ENCODE measurements at places on chromosomes 2 and 18.

- no peak for DNase-seq
Measured at GRCh38 chr2:121873864-121874263, 118.4 kb downstream of the TSN start.

DNA sequence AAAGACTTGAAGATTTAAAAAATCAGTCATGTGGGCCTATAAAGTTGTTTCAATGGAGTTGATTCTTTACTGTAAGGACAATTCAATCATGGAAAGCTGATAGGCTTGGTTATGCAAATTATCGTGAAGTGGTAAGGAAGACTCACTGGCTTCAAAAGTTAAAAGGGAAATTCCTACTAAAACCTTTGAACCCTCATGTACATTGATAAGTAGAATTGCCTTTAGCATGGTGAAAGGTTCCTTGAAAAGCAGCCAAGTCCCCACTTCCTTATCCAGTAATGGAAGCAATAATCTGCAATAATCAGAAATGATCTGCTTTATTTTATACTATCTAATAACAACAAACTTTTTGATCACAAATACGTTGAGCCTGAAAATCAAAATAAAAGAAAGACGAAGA lies 14.4 kb upstream of the CCL20 start:
- no peak for DNase-seq

GRCh38 chr2:225764346-225764745 lies 364.8 kb downstream of the NYAP2 start:
- no peak for DNase-seq

DNA sequence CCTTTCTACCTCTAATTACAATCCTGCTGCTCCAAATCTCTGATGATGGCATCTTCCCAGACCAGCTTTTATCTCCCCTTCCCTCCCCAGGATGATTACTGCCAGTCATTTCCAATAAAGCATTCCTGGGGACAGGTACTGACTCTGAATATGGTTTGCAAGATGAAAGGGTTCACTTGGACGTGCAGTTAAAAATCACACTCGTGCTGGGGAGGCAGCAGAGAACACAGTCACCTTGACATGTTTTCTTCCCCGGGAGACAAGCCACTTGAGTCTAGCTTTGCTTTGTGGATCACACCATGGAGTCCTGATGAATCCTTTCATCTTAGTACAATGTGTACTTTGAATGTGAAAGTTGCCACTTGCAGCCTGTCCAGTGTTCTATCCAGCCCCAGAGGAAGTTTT lies 175.0 kb downstream of the ALPK2 start:
- no peak for DNase-seq

DNA sequence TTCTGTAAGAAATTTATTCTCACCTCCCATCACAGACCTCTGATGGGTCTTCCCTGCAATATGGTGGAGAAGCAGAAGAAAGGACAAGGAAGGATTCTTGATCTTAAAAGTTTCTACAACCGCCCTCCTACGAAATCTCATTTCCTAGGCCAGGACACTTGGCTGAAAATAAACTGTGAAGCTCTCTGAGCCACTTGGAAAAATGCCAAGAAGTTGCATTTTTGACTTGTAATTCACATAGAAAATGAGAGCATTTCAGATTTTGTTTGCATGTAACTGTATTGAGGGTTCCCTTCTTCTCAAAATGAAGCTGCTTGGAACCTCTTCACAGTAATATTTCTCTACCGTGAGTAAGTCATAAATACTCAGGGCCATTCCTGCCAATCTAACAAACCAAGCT lies 458.3 kb upstream of the SLC14A2 start:
- DNase-seq, result no peak

DNA sequence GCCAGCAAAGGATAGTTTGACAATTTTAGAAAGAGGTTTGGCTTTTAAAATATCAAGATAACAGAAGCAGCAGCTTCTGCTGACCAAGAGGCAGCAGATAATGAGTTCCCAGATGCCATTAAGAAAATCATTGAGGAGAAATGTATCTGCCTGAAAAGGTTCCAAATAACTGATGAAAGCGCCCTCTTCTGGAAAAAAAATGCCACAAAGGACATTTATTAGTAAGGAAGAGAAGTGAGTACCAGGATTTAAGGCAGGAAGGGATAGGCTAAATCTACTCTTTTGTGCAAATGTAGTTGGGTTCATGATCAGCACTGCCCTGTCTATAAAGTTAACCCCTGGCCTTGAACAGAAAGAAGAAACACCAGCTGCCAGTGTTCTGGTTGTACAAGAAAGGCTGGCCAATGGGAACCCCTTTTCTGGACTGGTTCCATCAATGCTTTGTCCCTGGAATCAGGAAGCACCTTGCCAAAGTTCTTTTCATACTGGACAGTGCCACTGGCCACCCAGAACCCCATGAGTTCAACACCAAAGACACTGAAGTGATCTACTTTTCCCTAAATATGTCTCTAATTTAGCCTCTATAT lies 40.6 kb downstream of the DHX57 start:
- DNase-seq, result no peak

- no peak for DNase-seq
Measured at GRCh38 chr18:36532394-36532793, 234.9 kb downstream of the FHOD3 start.

GRCh38 chr2:124884315-124884714 lies 859.2 kb downstream of the CNTNAP5 start:
- no peak for DNase-seq

DNA sequence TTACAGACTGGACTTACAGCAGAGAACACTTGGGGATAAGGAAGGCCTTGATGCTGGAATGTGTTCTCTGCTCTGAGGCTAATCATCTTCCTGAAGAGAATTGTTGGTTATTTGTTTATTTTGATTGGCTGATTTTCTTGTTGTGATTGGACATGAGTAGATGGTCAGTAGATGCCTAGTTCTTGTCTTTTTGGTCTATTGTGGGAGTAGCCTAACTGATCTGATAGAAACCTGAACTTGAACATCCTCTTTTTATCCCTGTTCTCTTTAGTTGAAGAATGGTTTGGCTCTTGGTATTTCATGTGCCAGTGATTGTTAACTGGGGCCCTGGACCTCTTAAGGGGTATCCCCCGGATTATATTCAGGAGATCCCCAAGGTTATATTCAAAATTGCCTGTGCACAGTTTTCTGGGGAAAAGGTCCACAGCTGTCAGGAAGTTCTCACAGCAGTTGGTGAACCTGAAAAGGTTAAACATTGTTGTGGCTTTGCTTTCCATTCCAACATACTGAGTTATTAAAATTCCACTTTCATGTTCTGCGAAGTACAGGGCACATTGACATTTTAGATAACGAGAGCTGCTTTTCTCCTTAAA lies 13.6 kb downstream of the TWSG1 start:
- no peak for DNase-seq

GRCh38 chr2:166106431-166107015 lies 21.3 kb downstream of the SCN1A start:
- DNase-seq, result no peak

DNA sequence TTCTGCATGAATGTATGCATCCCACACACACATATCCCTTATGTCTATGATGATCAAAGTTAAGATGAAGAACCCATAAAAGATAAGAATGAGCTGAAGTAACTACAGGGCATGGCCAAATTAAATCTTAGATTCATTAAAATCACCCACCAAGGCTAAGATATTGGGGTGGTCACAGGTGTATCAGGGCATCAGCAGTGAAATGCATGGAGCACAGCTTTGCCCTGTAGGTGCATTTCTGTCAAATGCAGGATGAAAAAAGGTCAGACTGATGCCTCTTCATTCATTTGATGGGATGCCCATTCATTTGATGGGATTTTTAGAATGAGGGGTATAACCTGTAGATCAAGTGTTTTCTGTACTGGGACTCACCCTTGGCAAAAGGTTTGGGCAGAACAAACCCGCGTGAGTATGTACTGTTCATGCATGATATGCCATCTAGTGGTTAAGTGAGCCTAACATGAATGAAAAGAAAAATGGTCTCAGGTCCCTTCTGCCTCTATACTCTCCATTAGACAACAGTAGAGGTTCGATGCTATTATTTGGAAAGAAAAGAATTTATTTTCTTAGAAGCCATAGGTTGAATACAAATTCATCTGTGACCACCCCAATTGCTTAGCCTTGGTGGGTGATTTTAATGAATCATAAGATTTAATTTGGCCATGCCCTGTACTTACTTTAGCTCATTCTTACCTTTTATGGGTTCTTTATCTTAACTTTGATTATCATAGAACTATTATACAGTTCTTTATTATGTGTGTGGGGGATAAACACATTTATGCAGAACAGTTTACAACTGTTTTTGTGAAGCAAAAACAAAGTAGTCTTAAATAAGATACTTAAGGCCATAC lies 43.2 kb upstream of the NOSTRIN start:
- peak; percentile 27 for DNase-seq

- no peak for DNase-seq
Measured at GRCh38 chr2:136016836-136017235, 31.4 kb upstream of the DARS1 start.

GRCh38 chr2:26942543-26943295 lies 27.7 kb upstream of the MAPRE3 start:
- DNase-seq, result peak; percentile 73

- DNase-seq, result no peak
Measured at GRCh38 chr2:130756874-130757668, 1.7 kb downstream of the AMER3 start.

- DNase-seq, result no peak
Measured at GRCh38 chr18:80231151-80231550, 16.2 kb downstream of the PARD6G start.

- DNase-seq, result no peak
Measured at GRCh38 chr2:235347691-235348090, 146.2 kb upstream of the AGAP1 start.

GRCh38 chr2:110219496-110220189 lies 7.3 kb upstream of the MTLN start:
- DNase-seq, result no peak

- DNase-seq, result no peak
Measured at GRCh38 chr2:236179236-236180075, 11.3 kb upstream of the GBX2 start.

- no peak for DNase-seq
Measured at GRCh38 chr2:50309503-50309902, 722.4 kb downstream of the NRXN1 start.

DNA sequence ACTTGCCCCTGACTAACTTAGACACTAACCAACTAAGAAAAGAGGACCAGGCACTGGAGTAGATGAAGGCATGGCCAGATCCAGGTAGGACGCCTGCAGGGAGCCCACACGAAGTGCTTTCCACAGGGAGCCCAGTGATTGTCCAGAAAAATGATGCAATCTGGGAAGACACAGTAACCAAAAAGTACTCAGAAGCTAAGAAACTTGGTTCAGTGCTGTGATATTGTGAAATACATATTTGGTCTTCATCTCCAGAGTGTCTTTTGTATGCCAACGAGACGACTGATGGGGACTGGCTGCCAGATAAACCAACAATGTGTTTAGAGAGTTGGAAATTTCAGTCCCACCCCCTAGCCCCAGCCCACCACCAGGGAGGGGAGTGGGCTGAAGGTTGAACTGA lies 135.0 kb downstream of the SP3 start:
- no peak for DNase-seq

DNA sequence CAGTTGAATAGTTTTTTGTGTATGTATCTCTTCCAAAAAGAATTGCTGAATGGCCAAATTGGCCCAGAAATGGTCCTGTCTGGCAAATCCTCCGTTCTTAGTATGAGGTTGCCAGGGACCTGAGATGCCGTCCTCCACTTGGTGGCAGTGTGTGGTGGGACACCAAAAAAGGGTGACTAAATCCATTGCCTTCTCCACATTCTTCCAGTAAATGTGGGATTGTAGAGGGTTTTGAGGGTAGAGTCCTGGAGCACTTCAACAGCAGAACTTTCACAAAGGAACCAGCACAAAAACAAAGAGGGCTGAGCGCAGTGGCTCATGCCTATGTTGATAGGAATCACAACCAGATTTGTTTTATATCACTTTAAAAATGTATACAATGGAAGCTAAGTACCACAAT lies 199.9 kb downstream of the BCL2 start:
- DNase-seq, result peak; percentile 39

DNA sequence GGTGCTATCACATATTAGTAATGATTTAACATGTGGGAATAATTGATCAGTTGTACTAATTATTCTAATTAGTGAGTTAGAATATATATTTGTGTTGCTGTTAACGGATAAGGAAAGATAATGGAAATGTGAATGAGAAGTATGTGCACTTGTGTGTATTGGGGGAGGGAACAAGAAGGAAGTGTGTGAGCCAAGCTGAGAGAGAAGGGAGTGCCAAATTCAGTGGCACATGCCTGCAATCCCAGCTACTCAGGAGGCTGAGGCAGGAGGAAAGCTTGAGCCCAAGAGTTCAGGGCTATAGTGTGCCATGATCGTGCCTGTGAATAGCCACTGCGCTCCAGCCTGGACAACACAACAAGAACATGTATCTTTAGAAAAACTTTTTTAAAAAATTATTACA lies 9.3 kb downstream of the BARD1 start:
- DNase-seq, result no peak

GRCh38 chr2:230861552-230862255 lies 3.0 kb upstream of the ITM2C start:
- peak; percentile 16 for DNase-seq

DNA sequence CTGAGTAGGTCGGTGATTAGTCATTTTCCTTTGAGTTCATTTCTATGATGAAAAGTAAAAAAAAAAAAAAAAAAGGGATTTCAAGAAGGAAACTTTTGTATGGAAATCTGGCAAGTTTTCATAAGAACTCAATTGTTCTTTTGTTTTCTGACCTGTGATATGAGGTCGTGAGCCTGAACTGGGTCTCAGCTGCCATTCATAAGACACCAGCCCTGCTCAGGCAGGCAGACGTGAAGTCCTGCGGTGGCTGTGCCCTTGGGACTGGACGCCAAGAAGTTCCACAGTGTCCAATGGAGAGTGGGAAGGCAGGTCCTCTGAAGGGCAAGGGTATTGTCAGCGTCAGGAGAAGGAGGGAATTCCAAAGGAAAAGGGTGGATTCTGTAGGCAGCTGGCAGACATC lies 183.9 kb downstream of the NCK2 start:
- no peak for DNase-seq

DNA sequence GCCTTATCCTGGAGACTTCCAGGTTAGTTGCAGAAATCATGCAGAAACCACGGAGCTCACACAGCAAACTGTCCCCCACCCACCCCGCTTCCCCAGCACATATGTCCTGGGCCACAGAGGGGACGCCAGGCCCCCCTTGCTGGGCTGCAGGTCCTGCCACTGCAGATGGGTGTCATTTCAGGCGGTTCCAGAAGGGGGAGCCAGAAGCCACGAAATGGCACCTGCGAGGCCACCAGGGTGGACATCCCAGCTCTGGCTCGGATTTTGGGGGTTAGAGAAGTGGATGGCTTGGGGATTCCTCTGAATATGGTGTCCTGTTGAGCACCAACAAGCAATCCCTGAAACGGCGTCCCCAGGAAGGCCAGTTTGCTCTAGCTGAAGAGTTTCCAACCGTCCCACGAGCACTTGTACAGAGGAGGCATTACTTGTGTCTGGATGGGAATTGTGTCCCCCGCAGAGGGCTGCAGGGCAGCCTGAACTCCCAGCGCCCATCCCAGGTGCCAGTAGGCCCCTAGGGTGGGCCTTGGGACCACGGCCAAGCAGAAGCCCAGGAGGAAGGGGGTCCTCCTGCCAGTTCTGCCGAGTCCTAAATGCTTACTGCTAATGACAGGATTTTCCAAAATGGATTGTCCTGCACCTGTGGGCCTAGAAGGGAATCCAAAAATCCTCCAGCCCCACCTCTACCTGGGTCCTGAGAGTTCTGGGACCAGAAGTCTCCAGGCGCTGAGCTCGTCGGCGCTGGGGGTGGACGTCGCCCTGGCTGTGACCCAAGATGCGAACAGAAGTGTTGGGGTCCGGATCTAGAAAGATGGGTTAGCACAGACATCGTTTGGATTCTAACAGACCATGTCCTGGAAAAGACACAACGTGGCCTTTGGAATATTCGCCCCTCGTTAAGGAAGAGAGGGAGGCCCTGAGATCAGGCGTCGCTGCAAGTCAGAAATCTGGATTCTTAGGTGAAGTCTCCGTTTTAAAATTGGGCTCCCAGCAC lies 14.6 kb upstream of the NFATC1 start:
- peak; percentile 74 for DNase-seq

GRCh38 chr2:71216501-71216900 lies 10.4 kb downstream of the PAIP2B start:
- DNase-seq, result no peak

All from CD4-positive, alpha-beta T cell treated with Interleukin-6 for 4 hours (primary cell).